ENCODE measurements at places on chromosomes 7 and 10.

- no peak for DNase-seq
Observed at GRCh38 chr10:11379771-11380170, 231.7 kb downstream of the USP6NL start.

DNA sequence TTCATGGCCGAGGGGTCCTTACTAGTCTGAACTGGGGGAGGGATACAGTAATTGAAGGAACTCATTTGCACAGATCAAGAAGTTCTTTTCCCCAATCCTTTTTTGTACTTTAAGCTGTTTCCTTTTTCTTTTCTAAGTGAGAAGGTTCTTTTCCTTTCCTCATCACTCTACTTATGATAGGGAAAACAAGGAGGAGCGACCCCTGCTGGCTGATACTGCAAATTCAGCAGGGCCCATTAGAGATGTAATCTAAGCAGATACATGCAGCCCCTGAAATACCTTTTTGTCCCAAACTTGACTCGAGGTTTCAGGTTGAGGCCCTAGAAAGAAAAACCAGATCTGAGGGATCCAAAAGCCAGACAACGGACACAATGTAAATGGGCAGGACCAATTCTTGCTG lies 305.5 kb downstream of the DNAJB9 start:
- no peak for DNase-seq

- no peak for DNase-seq
Observed at GRCh38 chr7:121572615-121573014, 176.5 kb upstream of the FAM3C start.

DNA sequence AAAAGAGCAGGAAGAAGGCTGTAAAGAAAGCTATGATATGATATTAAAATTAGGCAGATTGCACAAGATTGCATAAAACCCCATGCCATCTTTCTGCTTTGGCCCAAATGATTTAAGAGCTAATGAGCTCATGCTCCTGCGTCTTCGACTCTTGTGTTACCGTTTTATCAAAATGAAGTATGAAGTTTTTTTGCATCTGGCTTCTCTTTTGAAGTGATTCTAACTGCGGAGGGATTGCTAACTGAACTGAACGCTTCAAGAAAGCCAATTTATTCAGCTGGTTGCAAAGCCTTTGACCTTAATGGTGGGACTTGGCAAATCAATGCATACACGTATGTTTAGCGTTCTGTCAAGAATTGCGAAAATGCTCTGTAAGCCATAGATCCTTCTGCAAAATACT lies 282.9 kb downstream of the TWIST1 start:
- DNase-seq, result no peak

DNA sequence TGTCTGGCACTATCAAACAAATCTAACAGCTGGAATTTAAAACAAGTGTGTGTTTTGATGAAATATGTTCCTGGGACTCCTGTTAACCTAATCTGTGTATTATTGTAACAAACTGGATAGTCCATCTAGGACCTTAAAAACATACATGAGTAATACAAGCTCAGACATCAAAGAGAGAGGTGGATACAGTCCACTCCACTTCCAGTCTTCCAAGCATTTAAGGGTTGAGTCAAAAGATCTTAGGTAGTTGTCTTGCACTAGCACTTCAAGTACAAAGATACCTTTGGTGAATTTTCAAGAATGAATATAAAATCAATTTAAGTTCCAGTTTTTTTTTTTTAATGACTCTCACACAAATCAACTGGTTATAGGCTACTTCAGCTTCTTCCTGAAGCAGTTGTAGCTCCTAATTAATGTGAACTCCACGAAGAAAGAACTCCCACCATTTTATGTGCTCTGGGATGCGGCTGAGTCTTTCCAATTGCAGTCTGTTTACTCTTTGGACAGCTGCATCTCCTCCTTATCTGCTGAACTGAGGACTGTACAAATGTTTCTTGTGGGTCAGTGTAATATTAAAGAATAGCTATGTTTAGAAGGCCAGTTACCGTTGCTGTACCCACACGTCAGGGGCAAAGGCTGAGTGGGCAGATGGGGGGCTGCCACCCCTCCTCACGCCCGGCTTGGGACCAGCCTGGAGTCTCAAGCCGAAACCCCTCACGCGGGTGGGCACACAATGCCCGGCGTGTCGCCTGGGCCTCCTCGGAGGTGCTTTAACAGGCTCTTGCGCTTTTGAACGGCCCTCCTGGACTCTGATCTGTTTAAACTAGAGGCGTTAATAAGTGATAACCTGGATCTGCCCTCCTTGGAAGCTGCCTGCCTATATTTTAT lies 2.9 kb upstream of the IGF2BP3 start:
- DNase-seq, result no peak

- DNase-seq, result no peak
Observed at GRCh38 chr10:8279598-8279997, 225.1 kb downstream of the GATA3 start.

GRCh38 chr7:113715262-113715661 lies 203.5 kb downstream of the PPP1R3A start:
- no peak for DNase-seq
